ENCODE measurements at places on chromosomes 2 and 18.

- no peak for DNase-seq
These were observed 75.1 kb upstream of the TWIST2 start for GRCh38 chr2:238772635-238773297.

DNA sequence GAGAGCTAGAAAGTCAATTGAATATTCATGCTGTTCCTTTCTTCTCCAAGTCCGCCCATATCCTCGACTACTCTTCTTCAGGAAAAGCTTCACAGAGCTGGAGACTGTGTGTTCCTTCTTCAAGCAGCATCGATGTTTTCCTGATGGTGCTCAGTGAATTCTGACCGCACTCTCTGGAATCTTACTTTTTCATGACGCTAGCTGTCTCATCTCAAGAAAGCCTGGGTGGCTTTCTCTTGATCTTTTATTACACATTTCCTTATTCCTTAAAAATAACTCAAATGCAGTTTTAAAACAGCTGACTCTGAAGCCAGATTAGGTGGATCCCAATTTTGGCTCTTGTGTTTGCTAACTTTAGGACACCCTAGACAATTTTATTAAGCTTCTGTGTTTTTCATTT, 1245.1 kb upstream of the LRRTM1 start:
- DNase-seq = no peak

- no peak for DNase-seq
These were observed 9.7 kb upstream of the PXDN start for GRCh38 chr2:1754046-1754445.

- DNase-seq = no peak
These were observed 273.6 kb downstream of the TGIF1 start for GRCh38 chr18:3723554-3723953.

- peak; percentile 69 for DNase-seq
These were observed 183.7 kb downstream of the NRP2 start for GRCh38 chr2:205865905-205866441.

DNA sequence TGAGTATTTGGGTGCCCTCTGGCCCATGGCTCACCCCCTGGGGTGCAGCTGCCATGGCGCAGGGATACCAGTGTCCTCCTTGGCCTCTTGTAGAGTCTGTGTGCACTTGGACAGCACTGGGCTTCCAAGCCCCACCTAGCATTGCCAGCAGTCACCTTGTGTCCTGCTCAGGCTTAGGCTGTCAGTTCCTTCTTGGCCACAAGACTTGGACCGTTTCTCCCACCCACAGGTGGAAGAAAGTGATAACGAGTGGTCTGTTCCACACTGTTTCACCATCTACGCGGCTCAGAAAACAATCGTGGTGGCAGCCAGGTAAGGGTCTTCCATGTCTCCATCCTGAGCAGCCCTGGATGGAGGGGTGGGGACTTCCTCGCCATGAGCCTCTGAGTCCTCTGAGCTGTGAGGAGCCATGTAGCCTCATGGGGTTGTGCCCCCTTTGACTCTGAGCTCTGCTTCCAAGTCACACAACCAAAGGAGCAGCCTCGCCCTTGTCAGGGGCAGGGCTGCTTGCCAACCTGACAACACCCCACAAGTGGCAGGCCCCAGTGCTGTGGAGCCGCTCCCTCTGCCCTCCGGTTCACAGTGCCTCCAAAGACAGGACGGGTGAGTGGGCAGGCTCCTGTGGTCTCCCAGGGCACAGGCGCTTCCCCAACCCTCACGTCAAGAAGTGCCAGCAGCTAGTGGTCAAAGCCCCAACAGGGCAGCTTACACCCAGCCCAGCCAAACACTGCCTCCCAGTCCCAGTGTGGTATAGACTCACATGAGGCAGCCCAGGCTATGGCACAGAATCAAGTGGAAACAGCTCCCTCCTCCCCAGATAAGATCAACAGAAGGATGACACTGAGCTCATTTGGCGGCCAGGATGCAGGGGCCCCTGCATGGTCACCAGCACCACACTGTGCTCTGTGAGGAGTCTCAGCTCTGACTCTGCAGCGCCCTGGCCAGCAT, 18.4 kb downstream of the STK25 start:
- DNase-seq = no peak

GRCh38 chr2:77418537-77418936, 103.6 kb downstream of the LRRTM4 start:
- no peak for DNase-seq

GRCh38 chr18:35201256-35201931, 39.4 kb upstream of the ZNF397 start:
- DNase-seq = no peak

- no peak for DNase-seq
These were observed 260.0 kb upstream of the ID2 start for GRCh38 chr2:8421658-8422449.

- peak; percentile 69 for DNase-seq
These were observed 60.4 kb downstream of the WDSUB1 start for GRCh38 chr2:159226059-159226461.

- no peak for DNase-seq
These were observed 29.9 kb downstream of the SESTD1 start for GRCh38 chr2:179234658-179235240.

- DNase-seq = no peak
These were observed 17.0 kb downstream of the TOGARAM2 start for GRCh38 chr2:28997847-28998735.

DNA sequence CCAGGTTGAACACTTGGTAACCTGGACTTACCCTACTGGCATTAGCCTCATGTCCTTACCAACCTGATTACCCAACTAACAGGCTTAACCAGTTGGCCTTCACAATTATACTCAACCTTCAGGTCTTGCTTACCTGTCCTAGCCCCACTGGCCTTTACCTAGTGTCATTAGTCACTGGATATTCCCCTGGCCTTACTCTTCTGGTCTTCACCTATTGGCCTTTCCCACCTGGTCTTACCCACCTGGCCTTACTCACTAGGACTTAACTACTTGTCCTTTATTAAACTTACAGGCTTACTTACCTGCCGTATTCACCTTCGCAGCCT, 131.1 kb upstream of the ZSWIM2 start:
- DNase-seq = no peak

GRCh38 chr2:231526341-231527090, 3.7 kb downstream of the NMUR1 start:
- no peak for DNase-seq

DNA sequence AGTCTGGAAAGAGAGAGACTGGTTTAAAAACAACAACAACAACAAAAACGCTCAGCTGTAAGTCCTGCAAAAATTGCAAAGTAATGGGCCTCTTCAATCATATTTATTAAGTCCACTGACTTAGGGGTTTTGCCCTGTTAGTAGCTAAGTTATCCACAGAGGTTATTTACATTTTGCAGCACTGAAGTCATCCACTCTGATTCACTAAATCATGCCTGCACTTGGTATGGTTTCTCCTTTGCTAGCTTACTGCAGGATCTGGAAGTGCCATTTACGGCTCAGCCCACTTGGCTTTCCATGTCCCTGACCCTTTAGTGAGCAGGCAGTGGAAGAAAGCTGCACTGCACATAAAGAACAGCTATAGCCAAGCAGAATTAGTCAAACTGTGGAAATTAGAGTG, 484.4 kb downstream of the NRXN1 start:
- DNase-seq = no peak

DNA sequence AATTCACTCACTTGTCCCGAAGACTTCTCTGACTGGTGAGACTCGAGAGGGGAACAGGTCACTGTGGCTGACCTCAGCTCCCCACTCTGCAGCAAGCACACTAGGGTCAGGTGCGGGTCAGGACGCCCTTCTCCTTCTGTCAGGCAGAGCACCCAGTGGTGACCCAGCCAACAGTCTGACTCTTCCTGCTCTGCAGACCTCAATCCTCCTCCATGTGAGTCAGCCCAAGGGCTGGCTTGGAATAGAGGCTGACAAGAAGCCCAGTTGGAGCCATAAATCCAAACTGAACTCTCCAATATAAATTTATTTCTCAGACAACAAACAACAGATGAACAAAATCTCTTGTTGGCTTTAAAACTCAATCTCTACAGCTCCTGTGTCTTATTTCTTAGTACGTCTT, 253.1 kb downstream of the SH3BP4 start:
- DNase-seq = no peak

GRCh38 chr2:77520641-77521547, 1.3 kb downstream of the LRRTM4 start:
- no peak for DNase-seq

GRCh38 chr2:54758951-54759350, 35.5 kb downstream of the EML6 start:
- DNase-seq = no peak

GRCh38 chr18:4134700-4135099, 320.4 kb downstream of the DLGAP1 start:
- DNase-seq = no peak

DNA sequence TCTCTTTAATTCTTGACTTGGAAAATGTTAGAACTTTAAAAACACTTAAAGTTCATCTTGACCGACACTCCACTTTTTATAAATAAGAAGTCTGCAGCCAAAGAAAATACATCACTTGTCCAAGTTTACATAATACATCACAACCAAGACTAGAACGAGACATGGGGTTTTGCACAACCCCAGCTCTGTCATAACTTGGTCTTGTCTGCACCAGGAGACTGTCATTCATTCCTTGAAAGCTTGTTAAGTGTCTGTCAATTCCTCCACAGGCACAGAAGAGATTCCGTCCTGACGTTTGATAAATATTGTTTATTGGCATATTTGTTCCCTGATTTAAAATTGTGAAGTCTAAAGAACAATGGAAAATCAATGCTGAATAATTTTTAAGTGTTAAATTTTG, 139.5 kb upstream of the SETBP1 start:
- no peak for DNase-seq

GRCh38 chr2:239955087-239955988, 69.8 kb downstream of the NDUFA10 start:
- no peak for DNase-seq

DNA sequence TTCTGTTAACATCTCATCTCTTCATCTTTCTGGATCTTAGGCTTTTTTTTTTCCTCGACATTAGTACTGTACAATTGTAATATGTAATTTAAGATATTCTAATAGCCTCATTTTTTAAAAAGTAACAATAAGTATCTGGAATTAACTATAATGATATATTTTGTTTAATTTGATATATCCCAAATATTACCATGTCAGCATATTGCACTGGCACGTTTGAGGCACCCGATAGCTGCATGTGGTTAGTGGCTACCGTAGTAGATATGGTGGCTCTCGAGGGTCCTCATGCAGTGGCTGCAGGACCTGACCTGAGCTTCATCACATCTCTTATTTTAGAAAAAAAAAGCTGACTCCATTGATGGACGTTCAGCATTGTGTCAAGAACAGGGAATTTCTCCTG, 371.9 kb downstream of the DPP10 start:
- DNase-seq = no peak

DNA sequence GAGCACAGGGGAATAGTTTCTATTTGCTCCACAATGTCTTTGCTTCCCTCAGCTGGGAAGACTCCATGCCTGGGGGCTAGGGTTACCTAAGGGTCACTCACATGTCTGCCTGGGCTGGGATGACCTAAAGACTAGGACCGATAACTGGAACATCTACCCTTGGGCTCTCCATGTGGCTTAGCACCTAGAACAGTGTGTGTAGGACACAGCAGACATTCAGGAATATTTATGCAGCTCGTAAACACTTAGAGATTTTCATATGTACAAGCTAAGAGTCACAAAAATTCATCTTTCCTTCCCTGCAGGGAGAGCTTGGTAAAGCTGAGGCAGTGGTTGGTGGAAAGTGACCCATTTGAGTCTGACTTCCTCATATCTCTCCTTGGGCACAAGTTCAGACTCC, 55.8 kb downstream of the FBLN7 start:
- DNase-seq = no peak

- DNase-seq = no peak
These were observed 2.3 kb downstream of the EGR4 start for GRCh38 chr2:73291093-73291460.

DNA sequence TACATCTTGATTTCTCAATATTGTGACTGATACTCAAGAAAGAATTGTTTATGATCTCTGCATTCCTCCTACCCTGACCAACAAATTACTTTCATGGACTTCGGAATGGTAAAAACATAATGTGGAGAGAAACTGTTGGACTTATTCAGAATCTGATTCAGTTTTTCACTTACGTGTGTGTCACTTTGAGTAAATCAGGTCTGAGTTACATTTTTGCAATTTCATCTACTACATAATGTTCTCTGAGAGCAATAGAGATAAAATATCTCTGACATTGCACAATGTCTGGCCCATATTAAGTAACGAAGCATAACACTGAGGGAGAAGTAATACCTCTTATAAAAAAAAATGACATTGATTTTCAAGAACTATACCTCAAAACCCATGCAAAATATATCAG, 1337.9 kb upstream of the CHAC2 start:
- DNase-seq = no peak

- DNase-seq = no peak
These were observed 194.7 kb upstream of the HS6ST1 start for GRCh38 chr2:128513116-128513960.

- no peak for DNase-seq
These were observed 568.5 kb downstream of the ARHGAP15 start for GRCh38 chr2:143697744-143698143.

DNA sequence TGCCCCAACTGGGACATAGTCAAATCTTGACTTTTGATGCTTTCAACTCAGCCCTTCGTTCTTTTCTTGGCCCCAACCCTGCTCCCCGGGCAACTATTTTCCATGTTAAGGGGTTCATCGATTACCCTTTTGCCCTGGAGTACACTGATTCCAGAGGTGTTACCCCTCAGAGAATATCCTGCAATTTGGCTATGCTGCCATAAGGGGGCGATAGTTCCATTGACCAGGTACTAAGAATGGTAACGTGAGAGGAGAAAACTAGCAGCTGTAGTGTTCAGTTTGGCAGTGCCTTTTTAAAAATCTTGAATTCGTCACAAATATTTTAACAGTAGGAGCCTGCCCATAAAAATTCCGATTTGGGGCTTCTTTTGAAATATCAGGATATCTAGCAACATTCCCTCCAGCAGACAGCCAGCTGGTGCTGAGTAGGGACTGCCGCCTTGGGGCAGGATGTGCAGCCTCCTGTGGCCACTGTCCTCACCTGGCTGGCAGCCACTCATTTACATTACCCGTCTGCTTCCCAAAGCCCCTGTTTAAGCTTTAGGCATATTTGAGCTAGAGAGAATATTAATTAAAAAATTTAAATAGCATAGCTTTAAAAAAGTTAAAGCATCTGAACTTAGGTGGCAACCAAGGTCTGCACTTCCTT, 146.3 kb upstream of the SKOR2 start:
- no peak for DNase-seq

- DNase-seq = no peak
These were observed 108.6 kb upstream of the GPC1 start for GRCh38 chr2:240326886-240327285.

- DNase-seq = no peak
These were observed 29.7 kb downstream of the MEP1B start for GRCh38 chr18:32219431-32220018.

- no peak for DNase-seq
These were observed 881.8 kb upstream of the ID2 start for GRCh38 chr2:7800031-7800430.

GRCh38 chr2:231676243-231676642, 32.1 kb upstream of the PTMA start:
- no peak for DNase-seq

DNA sequence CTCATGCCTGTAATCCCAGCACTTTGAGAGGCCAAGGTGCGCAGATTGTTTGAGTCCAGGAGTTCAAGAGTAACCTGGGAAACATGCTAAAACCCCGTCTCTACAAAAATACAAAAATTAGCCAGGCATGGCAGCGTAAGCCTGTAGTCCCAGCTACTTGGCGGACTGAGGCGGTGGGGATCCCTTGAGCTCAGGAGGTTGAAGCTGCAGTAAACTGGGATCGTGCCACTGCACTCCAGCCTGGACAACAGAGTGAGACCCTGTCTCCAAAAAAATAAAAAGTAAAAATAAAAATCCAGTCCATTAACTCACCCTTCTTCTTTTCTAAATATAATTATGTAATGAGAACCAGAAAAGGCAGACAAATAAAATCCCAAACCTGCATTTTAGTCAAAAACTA, 8.2 kb downstream of the BAZ2B start:
- no peak for DNase-seq
